ENCODE measurements at places on chromosomes 3 and 15. TPM values are rescaled to one million over a fixed set of nuclear protein-coding genes. Genes with fewer than 3 reads are reported as not detected.

MEIS2 gene
- total RNA-seq: 51.1 TPM

PRSS50 gene
- total RNA-seq: not detected

AGBL1 gene
- not detected for total RNA-seq

GAP43 gene
- 0.33 TPM for total RNA-seq

GOLGA6B gene
- total RNA-seq: not detected

TRPM1 gene
- total RNA-seq: not detected

GHSR gene
- total RNA-seq: not detected

CCDC54 gene
- total RNA-seq: not detected

STAB1 gene
- 1.6 TPM for total RNA-seq

CACNA1D gene
- total RNA-seq: 0.33 TPM

FAM174B gene
- 2.8 TPM for total RNA-seq

PRKCD gene
- total RNA-seq: 7.3 TPM

GOLGA6L7 gene
- total RNA-seq: not detected

KBTBD13 gene
- total RNA-seq: under 0.01 TPM

CFAP20DC gene
- total RNA-seq: 6.8 TPM

CD200 gene
- total RNA-seq: not detected

RPUSD2 gene
- 12.6 TPM for total RNA-seq

ACSBG1 gene
- under 0.01 TPM for total RNA-seq

LTK gene
- total RNA-seq: 0.58 TPM

FOXL2NB gene
- not detected for total RNA-seq

IL5RA gene
- total RNA-seq: not detected

SUCLG2 gene
- total RNA-seq: 70.1 TPM

PLIN1 gene
- 0.50 TPM for total RNA-seq

LSAMP gene
- total RNA-seq: 12.2 TPM

PAQR5 gene
- 7.9 TPM for total RNA-seq

OR5K2 gene
- total RNA-seq: not detected

ATP2B2 gene
- not detected for total RNA-seq

ZNF385D gene
- 0.66 TPM for total RNA-seq

AMIGO3 gene
- 0.29 TPM for total RNA-seq

PHLDB2 gene
- 29.6 TPM for total RNA-seq

PGBD4 gene
- total RNA-seq: 2.2 TPM

CNBP gene
- 375 TPM for total RNA-seq

MME gene
- 422 TPM for total RNA-seq

GOLGA8K gene
- total RNA-seq: 0.44 TPM

SLC2A2 gene
- not detected for total RNA-seq

NUP210 gene
- under 0.01 TPM for total RNA-seq

SETD5 gene
- 73.9 TPM for total RNA-seq

AAGAB gene
- 59.5 TPM for total RNA-seq

Measured in smooth muscle cell of trachea (primary cell).